ENCODE measurements at places on chromosomes 13 and 19.
A peak's percentile ranks its signal among the peaks of the same experiment; 100 is the strongest.

DNA sequence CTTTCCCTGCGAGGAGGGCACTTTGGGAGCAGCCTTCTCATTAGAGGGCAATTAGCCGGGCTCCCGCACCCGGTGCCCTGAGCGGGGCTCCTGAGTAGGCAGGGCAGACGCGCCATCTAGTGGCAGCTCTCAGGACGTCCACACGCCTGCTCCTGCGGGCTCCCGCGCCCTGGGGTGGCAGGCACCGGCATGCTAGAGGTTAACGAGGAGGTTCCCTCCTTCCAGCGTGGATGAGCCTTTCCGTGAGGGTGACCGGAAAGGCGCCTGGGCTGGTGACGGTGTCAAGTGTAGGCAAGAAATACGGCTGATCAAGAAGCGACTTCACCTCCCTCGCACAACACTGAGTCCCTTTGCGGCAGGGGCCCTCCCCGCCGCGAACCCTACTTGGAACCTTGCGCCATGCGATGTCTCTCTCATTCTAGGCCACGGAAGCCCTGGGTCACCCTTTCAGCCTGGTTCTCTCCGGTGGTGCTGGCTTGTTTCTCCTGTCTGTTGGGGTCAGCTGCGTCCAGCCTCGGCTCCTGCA, 67.7 kb downstream of the ALOX5AP start:
- DNase-seq, result peak; percentile 83

DNA sequence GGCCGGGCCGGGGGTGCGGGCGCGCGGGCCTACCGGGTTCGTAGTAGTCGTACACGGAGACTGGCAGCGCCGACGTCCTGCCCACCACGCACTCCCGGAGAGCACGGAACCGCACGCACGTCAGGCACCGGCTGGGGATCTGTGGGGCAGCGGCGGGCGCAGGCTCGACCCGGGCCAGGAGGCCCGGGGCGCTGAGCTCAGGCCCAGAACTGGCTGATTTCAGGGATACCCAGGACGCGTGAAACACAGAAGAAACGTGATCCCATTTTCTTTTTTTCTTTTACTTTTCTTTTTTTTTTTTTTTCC, 9.0 kb downstream of the F2RL3 start:
- no peak for DNase-seq

DNA sequence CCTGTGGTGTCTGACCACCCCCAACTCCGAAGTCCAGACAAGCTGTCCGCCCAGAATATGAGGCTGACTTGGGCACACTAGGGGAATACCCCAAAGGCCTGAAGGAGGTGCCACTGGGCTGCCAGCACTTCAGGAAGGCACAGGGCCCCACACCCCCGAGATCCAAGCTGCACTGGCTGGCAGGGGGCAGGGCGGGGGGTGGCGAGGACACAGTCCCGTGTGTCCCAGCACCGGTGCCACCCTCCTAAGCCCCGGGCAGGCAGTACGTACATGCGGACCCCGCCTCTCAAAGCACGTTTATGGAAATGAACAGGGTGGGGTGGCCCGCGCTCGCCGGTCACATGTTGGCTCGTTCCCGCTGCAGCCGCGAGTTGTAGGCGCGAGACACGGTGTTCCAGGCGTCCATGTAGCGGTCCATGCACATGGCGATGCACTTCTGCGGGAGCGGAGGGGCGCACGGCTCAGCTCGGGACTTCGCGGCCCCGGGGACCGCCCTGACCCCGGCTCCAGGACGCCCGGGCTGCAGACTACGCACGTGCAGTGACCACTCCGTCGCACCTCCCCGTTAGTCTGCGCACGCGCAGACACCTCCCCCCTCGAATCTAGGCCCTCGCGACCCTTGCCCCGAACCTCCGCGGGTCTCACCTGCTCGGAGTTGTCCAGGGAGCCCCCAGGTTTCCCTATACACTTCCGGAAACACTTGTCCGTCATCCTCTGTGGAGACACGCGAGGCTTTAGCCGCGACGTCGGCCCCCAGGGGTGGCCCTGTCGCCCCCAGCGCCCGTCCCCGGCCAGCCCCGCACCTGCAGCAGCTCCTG, 566 bp downstream of the TIMM13 start:
- DNase-seq, result peak; percentile 54

DNA sequence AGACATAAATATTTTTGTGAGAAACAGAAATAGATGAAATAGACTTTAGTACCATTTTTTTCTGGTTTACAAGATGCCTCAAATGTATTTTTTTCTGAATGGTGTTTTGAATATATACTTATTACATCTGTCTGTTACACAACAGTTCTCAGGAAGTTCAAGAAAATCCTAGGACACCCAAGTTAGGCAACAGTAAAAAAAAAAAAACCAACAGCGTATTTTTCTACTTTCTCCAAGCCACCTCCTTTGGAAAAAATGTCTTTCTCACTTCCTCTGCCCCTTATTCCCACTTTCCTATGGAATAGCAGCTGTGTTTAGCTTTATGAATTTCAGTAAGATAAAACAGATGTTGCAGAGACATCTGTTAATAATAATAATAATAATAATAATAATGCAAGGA, 489.6 kb upstream of the KLF12 start:
- DNase-seq, result no peak

- no peak for DNase-seq
These were observed 49.7 kb upstream of the MAP3K10 start for GRCh38 chr19:40141551-40141950.

DNA sequence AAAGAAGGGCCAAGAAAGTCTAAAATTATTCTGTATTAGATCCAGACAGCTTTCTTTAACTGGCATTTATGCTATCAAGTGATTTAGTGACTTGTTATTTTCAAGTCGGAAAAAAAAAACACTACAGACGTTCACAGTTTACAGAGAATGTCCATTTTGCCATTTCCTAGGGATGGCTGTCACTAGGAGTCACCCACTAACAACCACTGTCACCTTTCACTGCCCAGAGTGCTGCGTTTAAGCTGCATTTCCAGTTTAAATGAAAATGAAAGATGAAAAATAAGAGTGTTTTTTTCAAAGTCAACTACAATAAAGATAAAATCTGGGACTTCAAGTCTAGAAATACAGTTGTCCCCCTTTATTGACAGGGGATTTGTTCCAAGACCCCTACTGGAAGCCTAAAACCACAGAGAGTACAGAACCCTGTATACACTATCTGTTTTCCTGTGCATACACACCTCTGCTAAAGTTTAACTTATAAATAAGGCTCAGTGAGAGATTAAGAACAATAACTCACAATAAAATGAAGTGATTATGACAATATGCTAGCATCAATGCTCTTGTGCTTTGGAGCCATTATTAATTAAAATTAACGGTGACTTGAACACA, 112.5 kb downstream of the SACS start:
- DNase-seq, result no peak
